Breast epithelium (tissue), 4 donors: ENCODE measurements at places on chromosomes 1 and 21. TPM values are rescaled to one million over a fixed set of nuclear protein-coding genes. Genes with fewer than 3 reads are reported as not detected.

FCRLB gene
- total RNA-seq, result 0.33 TPM

GRCh38 chr1:60890664-60891063 lies 191.7 kb upstream of the NFIA start:
- DNase-seq, result no peak

DNA sequence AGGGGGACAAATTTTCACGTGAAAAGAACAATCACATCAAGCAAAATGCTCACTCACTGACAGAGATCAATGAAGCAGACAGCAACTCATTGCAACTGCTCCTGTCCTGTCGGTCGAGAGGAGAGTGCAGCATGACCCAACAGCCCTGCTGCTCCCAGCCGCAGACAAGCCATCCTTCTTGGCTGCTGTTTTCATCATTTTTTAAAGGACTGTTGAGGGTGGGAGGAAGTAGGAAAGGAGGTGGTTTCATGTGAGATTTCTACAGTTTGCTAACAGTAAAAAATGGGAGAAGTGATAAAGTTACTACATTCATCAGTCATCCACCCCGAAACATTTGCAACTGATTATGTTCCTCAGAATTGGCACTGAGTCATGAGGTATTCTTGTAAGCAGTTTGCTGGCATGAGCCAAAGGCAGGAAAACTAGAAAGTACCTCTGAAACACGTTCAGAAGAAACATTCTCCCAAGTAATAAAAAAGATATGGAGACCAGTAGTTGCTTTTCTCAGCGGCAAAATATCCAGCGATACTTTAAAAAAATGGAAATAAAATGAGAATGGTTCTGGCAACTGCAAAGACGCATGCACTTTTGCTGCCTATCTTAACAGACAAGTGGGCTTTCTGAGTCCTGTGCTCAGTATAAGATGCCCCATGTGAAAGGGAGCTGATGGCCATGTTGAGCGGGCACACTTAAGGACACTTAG lies 72.0 kb upstream of the CLDN14 start:
- DNase-seq, result no peak

DNA sequence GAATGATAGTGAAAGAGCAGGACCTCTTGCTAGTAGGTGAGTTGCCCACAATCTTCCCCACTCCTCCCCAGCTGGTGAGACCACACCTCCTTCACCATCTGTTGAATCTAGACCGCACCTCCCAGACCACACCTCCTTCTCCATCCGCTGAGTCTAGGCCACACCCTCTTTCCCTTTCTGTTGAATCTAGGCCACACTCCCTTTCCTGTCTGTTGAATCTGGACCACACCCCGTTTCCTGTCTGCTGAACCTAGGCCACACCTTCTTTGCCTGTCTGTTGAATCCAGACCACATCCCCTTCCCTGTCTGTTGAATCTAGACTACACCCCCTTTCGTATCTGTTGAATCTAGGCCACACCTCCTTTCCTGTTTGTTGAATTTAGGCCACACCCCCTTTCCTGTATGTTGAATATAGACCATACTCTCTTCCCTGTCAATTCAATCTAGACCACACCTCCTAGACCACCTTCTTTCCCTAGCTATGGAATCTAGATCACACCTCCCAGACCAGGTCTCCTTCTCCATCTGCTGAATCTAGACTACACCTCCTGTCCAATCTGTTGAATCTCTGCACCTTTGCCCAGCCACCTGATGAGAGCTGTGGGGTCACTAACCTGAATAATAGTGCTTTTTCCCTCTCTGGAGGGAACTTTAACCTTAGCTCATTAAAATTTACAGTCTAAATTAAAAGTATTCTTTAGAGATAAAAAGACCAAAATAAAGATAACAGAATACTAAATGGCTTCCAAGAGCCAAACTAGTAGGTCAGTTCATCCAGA lies 116.3 kb downstream of the DAB1 start:
- no peak for DNase-seq

CNKSR1 gene
- 28.2 TPM for total RNA-seq

CFHR4 gene
- not detected for total RNA-seq

DNA sequence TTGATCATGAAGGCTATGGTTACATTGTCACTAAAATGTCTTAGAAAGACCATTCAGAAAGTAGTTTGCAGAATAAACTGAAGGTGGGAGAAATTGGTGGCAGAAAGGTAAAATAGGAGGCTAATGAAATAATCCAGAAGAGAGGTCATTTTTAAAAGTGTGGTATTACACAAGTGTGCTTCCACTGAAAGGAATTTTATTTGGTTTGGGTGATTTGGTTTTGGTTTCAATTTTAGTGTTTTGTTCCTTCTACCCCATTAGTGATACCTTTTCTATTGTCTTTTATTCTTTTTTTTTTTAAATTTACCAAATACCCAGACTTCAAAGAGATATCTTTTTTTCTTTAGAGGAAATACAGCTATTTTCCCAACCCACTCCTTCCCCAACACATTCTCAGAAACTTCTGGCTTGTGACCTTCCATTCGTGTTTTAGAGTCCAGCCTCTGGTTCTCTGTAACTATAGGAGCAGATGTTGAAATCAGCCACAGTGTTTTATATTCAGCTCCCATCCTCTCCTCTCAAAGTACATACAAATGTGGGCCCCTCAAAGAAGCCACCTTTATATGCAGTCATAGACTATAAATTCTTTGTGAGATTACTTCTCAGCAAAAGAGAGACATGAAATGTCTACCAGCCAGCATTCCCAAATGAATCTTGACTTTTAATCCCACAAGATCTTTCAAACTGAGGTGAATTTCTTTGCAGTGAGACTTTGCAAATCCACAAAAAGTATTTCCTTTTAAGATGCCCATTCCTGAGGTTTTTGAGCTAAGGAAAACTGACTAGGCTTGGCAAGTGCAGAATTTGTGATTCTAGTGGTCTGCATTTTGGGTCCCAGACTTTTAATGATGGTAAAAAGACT lies 42.0 kb upstream of the PALMD start:
- no peak for DNase-seq

DNA sequence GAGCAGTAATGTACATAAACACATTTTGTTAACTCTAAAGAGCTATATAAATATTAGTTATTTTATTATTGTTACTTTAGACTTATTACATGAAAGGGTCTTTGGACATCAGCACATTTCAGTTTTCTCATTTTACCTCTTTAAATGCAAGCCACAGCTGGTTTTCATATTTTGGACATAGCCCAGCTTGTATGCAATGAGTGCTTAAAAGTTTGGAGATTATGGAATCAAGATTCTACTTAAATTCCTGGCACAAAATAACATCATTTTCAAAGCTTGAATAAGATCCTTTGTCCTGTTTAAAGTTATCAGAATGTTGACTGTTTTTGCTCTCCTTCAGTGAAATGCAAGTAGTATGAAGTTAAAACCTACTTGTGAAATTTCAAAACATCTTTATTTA lies 15.5 kb upstream of the LEPR start:
- no peak for DNase-seq

DNA sequence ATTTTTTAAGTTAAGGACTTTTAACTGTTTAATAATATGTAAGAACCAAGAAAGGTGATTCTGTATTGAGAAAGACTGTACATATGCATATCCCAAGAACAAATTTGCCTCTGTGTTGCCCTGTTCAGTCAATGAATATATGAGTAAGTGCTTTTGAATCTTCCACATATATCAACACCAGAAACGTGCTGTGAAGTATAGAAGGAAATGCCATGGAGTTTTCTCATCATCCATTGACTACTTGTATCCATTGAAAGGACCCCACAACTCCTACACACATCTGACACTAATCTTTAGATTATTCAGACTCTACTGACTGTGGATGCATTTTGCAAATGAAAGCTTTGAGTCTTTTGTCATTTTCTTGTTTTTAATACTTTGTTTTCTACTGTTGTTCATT lies 366.9 kb downstream of the S1PR1 start:
- DNase-seq, result no peak

DNA sequence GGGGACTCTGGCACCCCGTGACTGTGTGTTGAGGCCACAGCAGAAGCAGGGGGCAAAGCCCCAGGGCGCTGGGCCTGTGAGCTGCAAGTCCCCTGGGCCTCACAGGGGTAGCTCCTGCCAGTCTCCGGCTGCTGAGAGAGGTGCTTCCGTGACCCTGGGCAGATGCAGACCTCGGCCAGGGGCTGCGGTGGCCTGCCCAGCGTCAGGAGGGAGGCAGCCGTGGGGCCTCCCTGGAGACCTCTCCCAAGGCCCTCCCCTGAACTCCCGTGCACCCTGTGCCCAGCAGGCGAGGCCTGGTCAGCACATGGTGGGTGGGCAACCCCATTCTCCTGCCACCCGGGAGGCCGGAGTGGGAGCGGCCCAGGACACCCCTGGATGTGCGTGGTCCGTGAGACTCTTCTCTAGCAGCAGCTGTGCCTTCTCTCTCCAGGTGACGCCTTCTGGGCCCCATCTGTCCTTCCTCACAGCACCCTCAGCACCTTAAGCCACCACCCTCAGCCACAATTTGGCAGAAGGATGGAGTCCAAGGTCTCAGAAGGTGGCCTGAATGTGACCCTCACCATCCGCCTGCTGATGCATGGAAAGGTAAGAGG lies 85.7 kb upstream of the COL6A1 start:
- no peak for DNase-seq

CSMD2 gene
- 0.33 TPM for total RNA-seq

DNA sequence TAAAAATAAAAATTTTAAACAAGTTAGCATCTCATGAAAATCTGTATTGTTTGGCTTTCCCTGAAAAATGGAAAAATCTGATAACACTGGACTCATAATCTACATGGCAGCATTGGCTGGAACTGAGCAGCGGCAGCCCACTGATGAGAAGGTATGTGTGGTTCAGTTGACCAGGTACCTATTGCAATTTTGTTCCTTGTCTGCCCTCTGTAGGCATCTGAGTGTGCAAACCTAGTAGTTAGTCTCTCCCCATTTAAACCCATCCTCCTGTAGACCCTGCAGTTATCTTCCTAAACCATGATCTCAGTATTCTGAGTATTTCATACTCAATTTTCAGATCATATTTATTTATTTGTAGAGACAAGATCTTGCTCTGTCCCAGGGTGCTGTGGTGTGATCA lies 59.4 kb upstream of the SERBP1 start:
- DNase-seq, result no peak
